ENCODE measurements at places on chromosomes 2 and 18.

DNA sequence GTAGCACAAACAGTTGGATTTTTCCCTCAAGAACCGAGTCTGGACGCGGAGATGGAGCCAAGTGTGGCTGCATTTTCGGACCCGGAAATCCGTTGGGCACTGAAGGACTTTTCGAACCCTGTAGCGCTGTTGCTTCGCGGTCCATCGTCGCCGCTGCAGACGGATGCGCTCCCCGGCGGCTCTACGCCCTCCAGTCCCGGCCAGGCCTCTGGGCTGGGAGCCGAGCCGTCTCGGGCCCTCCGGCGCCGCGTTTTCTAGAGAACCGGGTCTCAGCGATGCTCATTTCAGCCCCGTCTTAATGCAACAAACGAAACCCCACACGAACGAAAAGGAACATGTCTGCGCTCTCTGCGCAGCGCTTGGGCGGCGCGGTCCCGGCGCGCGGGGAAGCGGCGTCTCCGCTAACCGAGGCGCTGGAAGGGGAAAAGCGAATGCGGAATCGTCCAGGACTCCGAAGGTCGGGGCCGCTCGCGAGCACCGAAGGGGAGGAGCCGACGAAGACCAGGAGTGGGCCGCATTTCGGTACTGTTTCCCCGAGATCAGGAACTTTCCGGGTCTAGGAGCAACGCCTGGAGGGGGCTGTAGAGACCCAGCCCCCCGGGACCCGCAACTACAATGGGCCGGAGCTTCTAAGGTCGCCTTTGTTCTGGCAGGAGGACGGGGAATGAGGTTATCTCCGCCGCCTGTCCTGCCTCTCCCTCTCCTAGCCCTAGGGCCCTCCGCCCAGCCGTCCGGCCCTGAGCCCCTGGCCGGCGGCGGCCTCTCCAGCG lies 3.2 kb downstream of the EMX1 start:
- no peak for DNase-seq

DNA sequence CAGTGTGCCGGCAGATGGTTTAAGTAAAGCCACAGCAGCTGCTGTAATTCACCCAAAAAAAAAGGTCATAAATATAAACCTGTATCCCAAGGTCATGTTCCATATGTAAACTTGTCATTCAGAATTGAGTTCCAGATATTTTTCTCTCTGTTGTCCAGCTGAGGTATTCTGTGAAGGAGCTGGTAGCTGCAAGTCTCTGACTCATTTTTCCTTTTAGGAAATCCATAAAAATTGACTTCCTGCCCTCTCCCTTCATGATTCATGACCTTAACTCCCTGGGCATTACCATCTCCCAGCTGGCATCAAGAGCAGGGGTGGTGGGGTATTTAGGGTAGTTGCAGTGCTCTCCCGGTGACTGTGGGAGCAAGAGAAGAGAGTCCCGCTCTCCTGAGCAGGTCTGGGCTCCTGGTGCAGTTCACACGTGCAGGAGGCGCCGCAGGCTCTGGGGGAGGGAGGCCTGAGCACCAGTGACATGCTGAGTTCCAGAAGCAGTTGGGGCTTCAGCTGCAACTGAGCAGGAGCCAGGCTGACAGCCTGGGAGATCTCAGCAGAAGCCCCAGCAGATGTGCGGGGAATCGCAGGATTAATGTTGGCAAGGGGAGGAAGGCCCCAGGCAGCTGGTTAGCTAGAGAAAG lies 192.6 kb downstream of the MGAT5 start:
- DNase-seq, result peak; percentile 72

DNA sequence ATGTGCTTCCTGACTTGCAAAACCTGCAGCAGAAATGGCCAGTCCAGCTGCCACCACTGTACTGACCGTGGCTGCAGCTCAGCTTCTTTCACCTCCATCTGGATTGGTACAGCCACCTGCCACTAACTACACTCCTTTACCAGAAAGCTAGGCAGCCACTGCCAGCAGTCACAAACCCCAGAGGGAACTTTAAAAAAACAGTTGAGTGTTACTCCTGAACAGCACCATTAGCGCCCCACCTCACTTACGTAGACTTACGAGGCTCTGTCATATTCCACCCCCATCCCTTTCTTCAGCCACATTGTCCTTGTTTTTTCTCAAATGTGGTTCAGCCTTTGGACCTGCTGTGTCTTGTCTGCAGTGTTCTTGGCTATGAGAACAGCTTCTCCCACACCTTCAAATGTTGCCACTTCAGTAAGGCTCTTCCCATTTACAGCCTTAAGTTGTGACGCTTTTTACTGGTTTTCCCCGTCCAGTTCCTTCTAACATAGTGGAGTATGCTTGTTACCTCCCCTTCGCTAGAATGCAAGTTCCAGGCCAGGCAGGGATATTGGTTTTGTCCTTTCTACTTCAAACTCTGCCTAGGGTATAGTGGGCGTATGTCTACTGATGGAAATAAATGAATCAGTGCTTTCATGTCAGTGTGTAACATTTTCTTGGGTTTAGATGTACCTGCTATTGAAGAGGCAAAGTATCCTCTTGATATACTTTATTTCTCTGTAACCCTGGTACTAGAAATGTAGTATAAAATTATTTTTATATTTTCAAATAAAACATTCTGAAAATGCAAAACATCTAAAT lies 17.0 kb downstream of the HNRNPA3 start:
- no peak for DNase-seq

GRCh38 chr2:221567231-221567760 lies 4.8 kb downstream of the EPHA4 start:
- DNase-seq, result no peak

DNA sequence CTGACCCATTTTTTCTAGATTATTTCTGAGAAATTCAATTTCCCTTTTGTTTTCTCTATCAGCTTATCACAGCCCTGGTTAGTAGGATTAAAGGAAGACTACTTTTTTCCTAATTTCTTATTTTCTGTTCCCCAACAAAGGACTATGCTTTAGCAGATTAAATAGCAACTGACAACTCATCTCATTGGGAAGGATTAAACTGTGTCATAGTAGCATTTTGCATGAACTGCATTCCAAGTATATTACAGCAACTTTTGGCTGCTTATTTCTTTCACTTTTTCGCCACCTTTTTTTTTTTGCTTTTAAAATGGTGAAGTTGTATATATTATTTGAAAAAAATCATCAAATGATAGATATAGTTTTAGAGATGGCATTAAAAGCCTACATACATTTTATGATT lies 570.3 kb downstream of the FBXO15 start:
- no peak for DNase-seq

DNA sequence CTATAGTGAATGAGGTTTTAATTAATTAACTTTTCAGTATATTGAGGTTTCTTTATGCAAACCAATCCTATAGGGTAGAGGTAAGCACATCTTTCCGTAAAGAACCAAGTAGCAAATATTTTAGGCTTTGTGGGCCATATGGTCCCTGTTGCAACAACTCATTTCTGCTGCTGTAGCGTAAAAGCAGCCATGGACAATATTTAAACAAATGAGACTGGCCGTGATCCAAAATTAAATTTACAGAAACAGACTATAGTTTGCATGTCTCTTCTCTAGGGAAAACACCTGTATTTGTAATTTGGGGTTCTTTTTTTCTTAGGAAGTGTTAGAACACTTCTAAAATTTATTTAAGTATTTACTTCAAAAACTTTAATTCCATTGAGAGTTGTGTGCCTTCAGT lies 104.3 kb downstream of the KYNU start:
- DNase-seq, result no peak

DNA sequence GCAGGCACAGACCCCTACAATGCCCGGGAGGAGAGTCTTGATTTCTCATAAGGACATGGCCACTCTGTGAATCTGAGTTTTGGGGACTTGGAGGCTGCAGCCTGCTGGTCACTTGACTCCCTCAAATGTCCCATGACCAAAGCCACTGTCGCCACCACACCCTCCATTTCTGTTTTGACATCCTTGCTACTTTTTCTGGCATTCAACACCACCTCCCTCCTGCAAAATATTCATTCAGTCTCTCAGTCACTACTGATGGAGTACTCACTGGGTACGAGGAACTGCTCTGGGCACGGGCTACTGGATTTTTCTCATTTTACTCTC lies 208.6 kb upstream of the HAAO start:
- no peak for DNase-seq

DNA sequence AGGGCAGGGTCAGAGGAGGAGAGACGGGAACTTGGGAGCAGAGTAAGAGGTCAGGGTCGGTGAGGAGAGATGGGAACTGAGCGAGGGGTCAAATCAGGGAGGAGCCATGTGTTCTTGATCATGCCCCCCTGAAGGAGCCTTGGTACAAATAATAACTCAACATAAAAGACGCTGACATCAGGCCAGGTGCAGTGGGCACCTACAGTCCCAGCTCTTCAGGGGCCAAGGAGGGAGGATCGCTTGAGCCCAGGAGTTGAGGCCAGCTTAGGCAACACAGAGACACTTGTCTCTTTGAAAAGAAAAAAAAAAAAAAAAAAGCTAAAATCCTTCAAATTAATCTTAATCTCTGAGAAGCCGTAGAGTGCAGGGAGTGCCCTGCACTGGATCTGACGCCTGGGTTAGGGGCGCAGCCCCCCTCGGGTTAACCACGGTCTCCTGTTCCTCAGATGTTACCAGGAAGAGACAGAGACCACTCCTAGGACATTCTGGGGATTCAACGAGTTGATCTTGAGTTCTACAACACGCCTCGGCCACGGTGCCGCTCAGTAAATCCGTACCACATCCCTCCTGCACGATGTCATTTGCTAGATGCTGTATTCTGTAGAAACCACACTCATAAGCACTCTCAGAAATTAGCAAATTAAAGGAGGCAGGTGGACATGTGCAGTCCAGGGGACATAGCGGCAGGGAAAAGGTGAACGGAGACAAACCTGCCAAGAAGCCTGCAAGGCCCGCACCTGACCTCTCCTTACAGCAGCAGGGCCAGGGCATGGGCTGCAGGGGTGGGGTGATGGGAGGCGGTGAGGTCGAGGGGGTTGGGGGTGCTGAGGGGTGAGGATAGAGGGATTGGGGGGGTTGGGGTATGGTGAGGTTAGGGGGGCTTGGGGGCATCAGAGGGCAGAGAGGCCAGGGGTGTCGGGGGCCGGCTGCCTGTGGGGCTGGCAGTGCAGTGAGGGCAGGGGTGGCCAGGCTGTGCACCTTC lies 29.2 kb downstream of the SLC66A2 start:
- DNase-seq, result no peak

- DNase-seq, result no peak
These were observed 186.5 kb downstream of the SH3BP4 start for GRCh38 chr2:235138339-235138738.

DNA sequence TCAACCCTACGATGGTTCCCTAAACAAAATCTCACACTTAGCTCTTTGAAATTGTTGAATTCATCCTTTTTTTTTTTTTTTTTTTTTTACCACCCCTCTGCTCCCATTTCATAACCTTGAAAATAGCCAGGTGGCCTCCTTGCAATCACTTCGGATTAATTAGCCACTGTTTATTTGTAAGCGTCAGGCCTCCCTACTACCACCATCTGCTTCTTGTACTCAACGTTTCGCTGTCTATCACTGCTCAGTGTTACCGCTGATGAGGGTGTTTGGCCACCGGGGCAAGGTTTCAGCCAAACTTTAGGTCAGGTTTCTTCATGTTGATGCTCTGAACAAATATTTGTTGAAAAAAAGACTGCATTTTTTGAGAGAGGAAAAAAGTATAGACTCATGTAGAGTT lies 183.2 kb downstream of the EPHA4 start:
- no peak for DNase-seq

GRCh38 chr2:96142217-96143113 lies 2.8 kb downstream of the DUSP2 start:
- no peak for DNase-seq

DNA sequence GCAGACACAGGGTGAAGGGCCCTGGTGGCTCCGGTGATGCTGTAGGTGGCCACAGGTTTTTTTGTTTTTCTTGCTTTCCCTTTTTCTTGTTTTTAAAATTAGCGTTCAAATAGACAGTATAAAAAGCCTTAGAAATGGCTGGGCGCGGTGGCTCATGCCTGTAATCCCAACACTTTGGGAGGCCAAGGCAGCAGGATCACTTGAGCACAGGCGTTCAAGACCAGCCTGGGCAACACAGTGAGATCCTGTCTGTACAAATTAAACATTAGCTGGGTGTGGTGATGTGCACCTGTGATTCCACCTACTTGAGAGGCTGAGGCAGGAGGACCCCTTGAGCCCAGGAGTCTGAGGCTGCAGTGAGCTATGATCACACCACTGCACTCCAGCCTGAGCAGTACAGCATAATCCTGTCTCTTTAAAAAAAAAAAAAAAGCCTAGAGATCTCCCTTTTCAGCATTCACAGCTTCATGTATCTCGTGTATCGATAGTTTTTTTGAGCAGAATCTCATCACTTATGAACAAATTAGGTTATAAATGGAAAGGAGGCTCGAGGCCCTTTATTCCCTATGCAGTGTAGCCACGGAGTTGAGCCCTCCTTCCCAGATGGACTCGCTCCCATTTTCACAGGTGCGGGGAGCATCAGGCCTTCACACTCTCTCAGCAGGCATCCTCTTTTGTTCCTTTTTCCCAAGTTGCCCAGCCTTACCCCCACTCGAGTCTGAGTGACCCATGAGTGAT lies 50.8 kb downstream of the EMILIN2 start:
- DNase-seq, result no peak

DNA sequence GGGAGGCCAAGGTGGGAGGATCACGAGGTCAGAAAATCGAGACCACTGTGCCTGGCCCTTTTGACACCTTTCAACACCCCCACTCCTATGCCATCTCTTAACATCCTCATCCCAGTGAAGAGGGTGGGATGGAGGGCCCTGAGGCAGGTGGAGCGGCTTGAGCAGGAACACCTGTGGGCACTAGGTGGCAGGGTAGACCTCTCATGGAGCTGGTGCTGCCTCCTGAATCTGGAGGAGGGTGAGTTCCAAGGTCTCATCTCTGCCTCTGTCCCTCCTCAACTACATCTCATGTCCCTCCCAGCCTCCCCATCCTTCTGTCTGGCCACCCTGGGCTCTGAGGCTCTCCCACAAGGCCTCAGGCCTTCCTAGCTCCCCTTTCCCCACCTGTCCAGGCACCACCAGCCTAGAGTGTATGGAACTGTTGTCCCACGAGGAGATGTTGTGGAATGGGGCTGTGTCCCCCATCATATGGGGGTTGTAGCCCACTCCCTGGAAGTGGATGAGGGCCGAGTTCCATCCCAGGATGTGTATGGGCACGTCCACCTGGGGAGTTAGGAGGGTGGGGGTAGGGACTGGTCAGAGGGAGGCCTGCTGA lies 17.0 kb upstream of the CRYBA2 start:
- no peak for DNase-seq

DNA sequence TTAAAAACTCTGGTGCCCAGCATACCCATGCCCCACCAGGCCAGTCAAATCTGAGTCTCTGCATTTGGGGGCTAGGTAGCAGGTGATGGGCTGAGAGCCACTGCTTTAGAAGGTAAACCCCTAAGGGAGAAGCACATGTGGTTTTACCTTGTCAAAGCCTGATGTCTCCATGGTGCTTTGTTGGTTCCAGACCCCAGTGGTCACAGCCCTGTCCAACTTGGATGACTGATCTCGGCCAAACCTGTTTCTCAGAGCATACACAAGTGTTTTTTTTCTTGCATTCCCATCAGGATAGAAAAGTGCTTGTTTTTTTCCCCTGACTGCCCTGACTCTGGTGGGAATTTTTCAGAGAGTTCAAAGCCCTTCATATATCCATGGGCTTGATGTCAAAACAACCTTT lies 13.5 kb downstream of the PLB1 start:
- DNase-seq, result no peak

DNA sequence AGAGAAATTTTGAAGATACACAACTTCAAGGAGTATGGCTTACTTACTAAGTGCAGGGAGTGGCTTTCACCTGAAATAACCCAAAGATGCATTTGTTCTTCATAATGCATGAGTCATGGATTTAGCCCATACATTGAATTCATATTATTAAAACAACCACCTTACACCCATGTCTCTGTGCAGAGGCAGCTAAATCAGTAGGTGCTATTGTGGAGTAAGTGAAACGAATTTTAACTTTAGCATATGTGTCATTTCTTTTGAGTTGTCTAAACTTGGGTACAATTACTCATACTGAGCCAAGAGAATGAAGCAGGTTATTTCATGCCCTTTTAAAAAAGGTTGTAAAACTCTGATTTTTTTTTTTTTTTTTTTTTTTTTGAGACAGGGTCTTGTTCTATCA lies 11.0 kb upstream of the ANKRD29 start:
- DNase-seq, result no peak

Measured in H54 (cell line).